ENCODE measurements at places on chromosomes 5 and 9.
A peak's percentile ranks its signal among the peaks of the same experiment; 100 is the strongest.

- DNase-seq = no peak
Observed at GRCh38 chr9:94664801-94665200, 25.5 kb upstream of the FBP1 start.

- no peak for DNase-seq
Observed at GRCh38 chr5:72648480-72648879, 141.3 kb upstream of the ZNF366 start.

GRCh38 chr5:157857816-157858526 lies 974 bp downstream of the CLINT1 start:
- peak; percentile 42 for DNase-seq

DNA sequence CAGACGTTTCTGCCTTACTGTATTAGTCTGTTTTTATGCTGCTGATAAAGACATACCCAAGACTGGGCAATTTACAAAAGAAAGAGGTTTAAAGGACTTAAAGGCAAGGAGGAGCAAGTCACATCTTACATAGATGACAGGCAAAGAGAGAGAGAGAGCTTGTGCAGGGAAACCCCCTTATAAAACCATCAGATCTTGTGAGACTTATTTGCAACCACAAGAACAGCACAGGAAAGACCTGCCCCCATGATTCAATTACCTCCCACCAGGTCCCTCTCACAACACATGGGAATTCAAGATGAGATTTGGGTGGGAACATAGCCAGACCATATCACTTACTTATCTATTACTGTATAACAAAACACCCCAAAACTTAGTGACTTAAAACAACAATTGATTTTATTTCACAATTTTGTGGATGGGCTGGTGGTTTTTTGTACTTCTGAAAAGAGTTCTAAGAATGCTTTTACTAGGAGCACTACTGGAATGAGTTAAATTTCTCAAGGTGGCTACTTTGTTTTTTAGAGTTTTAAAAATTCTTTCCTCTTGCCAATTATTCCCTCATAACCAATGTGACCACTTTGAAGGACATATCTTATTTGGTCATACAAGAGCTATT lies 10.3 kb downstream of the RUSC2 start:
- DNase-seq = peak; percentile 58

GRCh38 chr9:18585996-18586395 lies 112.0 kb downstream of the ADAMTSL1 start:
- DNase-seq = peak; percentile 40

- peak; percentile 63 for DNase-seq
Observed at GRCh38 chr9:127796852-127797370, 5.8 kb upstream of the FPGS start.

Data from astrocyte (in vitro differentiated cells and primary cell).